ENCODE measurements at places on chromosomes 3 and 15.
A peak's percentile ranks its signal among the peaks of the same experiment; 100 is the strongest.

DNA sequence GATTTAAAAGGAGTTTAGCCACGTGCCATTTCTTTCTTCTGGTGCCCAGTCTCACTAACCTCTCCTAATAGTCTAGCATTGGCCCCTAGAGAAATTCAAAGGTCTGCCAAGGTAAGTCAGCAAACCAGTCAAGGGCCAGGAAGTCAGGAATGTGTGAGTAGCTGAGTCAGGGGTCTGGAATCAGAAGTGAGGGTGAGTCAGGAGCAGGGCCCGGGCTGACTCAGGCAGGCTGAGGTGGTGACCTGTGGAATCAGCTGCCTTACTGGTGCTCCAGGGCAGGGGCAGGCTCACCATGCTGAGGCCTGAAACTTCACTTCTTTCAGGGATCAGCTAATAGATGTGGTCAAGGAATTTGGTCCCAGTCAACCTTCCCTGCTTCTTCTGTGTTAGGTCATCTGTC, 105.8 kb upstream of the MYZAP start:
- no peak for DNase-seq

DNA sequence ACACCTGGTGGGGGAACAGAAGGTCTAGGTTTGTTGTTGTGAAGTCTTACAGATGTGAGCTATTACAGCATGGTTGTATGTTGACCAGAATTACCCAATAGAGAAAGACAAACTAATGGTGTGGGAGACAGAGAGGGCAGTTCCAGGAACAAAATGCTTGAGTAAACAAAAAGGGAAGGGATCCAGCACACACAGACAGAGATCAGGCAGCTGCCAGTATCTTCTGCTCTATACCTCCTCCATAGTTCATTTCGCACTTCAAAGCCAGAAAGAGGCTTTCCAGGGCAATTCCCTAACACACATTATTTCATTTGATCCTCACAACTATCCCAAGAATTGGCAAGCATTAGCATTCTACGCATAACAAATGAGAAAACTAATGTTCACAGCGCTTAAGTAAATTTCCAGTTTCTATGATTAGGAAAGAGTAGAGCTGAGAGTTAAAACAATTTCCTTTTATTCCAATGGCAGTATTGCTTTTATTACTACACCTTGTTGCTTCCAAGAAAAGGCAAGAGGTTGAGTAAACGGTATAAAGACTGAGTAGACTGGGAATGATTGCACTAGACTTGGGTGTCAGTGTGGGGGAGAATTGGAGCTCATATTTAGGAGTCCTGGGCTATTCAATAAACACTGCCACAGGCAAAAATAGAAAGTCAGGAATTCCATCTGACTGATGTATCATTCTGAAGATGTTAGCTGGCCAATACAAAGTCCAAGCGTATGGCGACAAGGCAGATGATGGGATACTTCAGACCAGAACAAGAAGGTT, 39.7 kb upstream of the ZNF280D start:
- no peak for DNase-seq

DNA sequence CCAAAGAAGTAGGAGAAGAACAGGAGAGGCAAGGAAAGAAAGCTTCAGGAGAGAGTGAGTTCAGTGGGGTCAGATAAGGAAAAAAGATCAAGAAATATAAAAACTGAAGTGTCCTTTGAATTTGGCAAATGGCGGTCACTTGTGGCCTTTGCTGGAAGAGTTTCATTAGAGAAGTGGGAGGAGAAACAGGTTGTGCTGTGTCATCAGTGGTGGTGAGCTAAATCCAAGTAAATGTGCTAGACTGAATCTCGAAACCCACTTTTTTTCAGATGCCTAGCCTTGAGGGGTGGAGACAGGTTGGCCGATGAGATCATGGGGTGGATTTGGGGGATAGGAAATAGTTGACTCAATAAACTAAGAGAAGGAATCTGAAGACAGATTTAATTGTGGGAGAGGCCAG, 43.7 kb downstream of the CHRD start:
- no peak for DNase-seq

GRCh38 chr15:82585072-82585471, 44.8 kb upstream of the RPS17 start:
- peak; percentile 25 for DNase-seq

DNA sequence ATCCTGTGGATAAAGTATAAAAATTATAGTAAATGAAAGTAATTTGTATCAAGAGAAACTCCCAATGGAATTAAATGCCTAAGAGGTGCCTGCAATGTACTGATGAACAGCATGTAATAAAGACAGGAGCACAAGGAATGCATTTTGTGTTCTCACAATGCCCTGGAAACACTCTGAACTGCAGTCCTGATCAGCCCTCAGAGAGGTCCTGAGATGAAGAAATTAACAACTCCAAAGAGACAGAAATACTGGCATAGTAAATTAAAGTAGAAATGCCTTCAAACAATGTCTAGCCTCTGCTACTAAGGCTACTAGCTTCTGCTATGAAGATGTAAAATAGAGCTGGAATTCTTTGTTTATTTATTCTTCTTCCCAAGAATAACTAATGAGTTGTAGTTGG, 59.9 kb downstream of the CFAP20DC start:
- DNase-seq, result no peak

Data from A673 (cell line).